ENCODE measurements at places on chromosomes 2 and 18.

GRCh38 chr2:41151746-41152145 is 699.9 kb upstream of the SLC8A1 start:
- no peak for DNase-seq

DNA sequence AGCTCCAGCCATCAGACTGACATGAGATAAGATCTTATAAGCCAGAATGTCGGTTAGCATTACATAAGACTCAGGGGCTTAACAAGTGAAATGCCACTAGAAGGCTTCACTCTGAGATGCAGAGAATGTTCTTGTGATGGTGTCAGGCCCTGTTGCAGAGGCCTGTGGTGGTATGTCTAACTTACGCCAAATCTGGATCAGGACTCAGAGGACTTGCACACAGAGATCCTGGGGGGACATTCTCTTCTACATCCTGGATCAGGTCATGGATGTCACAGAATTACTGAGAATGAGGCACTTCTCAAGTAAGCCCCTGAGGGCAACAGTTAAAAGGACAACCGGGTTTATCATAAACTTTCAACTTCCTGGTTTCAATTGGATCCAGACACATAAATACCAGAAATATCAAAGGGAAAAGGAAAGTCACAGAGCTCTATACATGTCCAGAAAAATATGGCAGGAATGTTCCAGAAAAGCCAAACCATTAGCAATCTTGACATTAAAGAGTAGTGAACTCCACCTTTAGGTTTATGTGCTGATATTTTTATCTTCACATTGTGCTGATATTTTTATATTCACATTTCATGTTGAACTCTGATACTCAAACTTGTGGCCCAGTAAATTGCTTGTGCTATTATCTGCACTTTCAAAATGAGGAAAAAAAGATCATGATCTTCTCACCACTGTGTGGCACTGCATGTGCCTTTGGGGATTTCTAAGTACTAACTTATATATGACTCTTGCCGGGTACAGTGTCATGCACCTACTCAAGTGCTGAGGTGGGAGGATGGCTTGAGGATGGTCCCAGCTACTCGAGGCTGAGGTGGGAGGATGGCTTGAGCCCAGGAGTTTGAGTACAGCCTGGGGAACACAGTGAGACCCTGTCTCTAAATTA is 137.5 kb upstream of the RNF152 start:
- DNase-seq: no peak

DNA sequence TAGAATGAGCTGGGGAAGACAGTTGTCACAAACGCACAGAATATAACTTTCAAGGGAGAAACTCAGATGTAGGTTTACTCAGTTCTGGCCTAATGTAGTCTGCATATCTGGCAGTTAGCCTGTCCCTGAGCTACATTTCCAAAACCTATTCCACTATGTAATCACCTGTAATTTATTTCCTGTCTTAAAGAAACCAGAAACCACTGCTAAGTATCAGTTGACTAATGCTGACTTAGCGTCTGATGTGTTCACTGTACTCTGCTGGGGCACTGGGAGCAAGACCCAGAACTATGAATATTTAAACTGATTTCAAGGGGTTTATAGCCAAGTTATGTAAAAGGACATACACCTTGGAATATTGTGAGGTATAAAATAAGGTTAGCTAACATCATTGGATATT is 1995.2 kb upstream of the PIK3C3 start:
- no peak for DNase-seq

- no peak for DNase-seq
These were observed 10.1 kb downstream of the KIF3C start for GRCh38 chr2:25972049-25972823.

Data from right hindlimb (tissue), 1 donor.